RPMI7951 (cell line): ENCODE measurements at places on chromosomes 11 and 22. TPM values are rescaled to one million over a fixed set of nuclear protein-coding genes. Genes with fewer than 3 reads are reported as not detected.

- DNase-seq: peak; percentile 83
Measured at GRCh38 chr11:35553831-35554230, 28.4 kb upstream of the PAMR1 start.

DNA sequence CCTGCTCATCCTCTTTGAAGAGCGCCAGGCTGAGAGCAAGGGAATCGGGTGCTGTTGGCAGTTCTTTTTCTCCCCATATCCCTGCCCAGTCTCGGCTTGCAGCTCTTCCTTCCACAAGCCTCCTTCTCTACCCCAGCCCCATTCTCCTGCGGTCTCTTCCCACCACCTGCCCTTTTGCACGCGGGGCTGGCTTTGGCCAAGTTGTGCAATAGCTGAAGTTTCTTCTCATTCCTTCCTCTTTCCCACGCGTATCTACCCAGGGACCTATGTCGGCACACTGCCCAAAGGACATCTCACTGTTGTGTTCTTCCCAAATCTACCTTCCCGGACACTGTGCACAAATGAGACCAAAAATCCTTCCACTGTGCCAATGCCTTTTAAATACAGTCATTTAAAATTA is 22.3 kb upstream of the HTR3A start:
- no peak for DNase-seq

DNA sequence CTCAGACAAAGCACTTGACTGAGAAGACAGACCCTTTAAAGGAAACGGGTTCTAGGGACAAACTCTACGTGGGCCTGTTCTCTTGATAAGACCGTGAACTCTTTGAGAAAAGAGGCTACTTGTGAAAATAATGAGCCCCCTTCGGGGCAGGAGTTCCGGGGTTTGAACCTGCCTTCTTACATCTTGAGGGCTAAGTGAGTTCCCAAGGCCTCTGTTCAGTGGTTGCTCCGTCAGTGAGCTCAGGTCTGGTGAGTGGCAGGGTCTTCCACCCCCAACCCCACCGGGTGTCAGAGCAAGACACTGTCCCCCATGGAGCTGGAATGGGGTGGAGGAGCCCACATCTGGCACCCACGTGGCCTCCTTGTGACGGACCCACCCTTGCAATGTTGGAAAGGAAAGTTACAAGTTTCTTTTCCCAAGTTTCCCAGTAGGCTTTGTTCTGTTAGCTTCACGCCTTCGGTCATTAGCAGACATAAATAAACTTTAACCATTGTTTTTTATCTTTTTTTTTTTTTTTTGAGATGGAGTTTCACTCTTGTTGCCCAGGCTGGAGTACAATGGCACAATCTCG is 6.3 kb upstream of the SAMM50 start:
- DNase-seq: no peak

DNA sequence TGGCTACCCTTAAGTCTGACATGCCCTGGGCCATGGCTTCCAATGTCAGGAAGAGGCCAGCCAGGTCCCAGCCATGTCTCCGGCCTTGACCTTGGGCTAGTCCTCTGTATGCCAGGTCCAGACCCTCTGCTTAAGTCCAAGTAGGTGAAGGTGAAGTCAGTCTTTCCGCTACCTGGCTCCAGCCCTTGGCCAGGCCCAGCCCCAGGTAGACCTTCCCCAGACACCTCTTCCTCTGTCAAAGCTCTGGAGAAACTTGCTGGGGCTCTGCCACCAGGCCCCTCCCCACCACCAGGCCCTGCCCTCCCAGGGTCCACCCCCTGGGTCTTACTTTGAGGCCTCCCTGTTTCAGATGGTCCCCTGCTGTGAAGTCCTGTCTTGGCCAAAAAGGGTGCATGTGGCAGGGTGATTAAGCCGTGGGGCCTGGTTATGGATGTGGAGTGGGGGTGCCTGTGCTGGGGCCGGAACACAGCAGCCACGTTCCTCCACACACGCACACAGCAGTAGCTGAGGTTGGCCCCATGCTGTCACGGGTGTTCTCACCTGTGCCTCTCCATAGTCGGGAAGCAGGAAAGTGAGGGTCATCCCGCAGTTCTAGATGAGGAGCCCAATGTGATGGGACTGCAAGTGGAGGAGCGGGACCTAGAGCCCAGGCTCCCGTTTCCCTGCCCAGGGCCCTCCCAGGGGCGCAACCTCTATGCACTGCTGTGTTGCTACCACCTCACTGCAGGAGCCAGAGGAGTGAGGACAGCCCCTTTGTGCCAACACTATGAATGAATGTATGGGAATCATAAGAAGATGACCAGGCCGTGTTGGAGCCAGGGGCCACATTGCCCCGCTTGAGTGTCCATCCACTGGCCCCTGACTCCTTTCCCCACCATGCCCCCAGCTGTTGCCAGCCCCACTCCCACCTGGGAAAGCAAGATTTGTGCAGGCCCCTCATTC is 72.2 kb downstream of the LINC01488 start:
- no peak for DNase-seq

Gene PKDREJ
- total RNA-seq: under 0.01 TPM in 1 of 2 replicates, not detected in the other

- DNase-seq: no peak
Measured at GRCh38 chr11:196786-197731, 4.2 kb downstream of the SCGB1C1 start.

GRCh38 chr22:16955678-16956210 is 52.3 kb downstream of the GAB4 start:
- no peak for DNase-seq

Gene CRY2
- total RNA-seq: 5.0 and 6.4 TPM in 2 replicates

GRCh38 chr11:2914455-2915195 is 14.6 kb downstream of the PHLDA2 start:
- peak; percentile 60 for DNase-seq

DNA sequence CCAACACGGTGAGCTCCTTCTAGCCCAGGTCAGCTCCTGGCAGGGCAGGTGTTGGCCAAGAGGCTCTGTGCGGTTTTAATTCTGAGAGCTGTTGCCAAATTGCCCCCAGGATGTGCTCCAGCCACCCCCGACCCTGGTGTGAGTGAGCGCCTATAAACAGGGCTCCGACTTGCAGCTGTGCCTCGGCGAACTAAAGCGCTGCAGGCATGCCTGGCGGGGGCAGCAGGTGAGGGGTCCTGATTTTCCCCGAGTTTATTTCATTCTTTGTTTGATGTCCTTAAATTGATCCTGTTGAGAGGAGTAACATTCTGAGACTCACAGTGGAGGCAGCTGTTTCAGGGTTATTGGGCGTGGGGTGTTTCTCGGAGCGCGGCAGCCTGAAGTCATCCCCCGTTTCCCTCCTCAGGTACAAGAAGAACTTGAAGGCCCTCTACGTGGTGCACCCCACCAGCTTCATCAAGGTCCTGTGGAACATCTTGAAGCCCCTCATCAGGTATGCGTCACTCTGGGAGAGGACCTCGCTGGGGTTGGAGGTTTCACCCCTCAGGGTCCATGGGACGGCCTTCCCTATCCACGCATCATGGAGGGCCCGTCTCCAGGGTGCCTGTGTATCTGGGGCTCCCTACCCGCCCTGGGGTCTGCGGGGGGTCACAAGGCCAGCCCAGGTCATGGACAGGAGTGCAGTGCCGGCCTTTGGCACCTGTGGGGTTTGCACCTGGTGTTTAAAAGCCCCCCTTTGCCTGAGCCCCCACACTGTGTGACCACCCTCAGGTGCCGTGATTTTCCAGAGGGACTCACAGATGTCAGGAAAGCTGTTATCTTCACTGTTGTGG is 62.1 kb downstream of the ARHGAP8 start:
- DNase-seq: no peak

GRCh38 chr11:16743478-16743877 is 5.0 kb downstream of the C11orf58 start:
- DNase-seq: no peak

Gene TSSK2
- not detected in 2 replicates for total RNA-seq

DNA sequence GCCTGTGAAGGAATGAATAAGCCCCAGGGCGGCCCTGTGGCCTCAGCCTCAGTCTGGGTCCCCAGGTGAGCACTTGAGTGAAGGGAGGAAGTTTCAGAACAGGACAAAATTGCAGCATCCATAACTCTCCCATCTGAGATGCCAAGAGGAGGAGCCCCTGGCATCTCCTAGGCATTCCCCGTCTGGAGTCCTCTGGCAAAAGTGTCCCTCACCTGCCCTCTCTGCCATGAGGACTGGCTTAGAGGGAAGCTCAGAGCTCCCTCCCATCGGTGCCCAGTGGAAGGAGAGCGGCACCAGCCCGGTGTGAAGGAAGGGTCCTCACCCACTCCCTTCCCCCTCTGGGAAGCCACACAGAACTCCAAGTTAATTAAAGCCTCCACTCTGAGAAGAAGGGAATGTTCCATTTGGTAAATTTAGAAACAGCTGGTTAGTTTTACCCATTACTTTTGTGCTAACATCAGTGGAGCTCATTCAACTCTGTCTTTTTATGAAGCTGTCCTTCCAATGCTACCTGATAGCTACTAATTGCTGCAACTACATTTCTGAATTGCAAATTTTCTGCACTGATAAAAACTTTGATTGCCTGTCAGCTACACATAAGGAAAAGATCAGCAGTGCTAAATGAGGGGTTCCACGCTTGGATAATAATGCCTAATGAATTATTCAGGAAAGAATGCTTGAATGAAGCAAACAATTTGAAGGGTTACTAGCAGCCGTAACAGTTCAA is 123.3 kb upstream of the RCN1 start:
- no peak for DNase-seq
